Stimulated activated CD4-positive, alpha-beta T cell treated with anti-CD3 and anti-CD28 coated beads, Interleukin-12 subunit alpha, Interleukin-12 subunit beta, amount 100 ng/mL, for 24 hours (primary cell): ENCODE measurements at places on chromosomes 3 and 15.

DNA sequence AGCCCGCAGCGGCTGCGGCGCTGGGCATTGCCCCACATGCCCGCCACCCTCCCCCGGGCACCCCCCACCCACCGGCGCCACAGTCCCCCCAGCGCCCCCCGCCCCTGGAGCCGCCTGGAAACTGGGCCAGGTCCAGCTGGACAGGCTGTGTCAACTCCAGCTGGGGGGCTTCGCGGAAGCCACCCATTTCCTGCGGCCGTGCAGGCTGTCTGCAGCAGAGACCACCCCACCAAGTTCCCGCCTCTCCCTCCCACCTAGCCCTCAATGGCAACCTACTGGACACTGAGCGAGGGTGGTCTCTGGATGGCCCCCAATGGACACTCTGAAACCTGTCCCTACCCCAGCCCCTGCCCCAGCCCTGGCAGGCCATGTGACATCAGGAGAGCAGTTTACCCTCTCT, 62.8 kb upstream of the GATA2 start:
- no peak for DNase-seq

DNA sequence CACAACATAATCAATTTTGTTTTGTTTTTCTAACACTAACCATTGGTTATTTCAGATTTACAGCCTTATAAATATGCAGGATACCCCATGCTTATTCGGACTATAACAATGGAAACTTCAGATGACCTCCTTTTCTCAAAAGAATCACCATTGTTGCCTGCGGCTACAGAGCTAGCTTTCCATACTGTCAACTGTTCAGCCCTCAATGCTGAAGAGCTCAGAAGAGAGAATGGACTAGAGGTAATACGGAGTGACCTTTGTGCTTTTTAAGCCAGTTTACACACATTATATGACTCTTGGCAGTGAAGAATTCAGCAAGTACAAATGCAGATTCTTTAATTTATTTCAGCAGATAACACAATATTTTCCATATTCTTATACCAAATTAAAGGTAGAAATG, 81.8 kb downstream of the DNAJC13 start:
- DNase-seq, result no peak

DNA sequence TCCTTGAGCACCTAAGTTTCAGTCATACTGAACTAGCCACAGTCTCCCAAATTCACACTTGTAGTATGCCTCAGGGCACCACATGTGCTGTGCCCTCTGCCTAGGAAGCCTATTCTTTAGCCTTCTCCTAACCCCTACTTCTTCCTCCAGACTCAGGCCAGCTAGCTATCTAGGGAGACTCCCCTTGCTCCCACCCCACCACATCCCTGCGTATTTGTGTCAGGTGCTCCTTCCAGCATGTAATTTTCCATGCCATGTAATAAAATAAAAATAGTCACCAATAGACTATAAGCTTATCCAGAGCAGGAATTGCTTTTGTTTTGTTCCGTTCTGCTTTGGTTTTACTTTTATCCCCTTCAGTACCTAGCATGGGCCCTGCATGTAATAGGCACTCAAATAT, 14.9 kb upstream of the GJD2 start:
- DNase-seq, result no peak

DNA sequence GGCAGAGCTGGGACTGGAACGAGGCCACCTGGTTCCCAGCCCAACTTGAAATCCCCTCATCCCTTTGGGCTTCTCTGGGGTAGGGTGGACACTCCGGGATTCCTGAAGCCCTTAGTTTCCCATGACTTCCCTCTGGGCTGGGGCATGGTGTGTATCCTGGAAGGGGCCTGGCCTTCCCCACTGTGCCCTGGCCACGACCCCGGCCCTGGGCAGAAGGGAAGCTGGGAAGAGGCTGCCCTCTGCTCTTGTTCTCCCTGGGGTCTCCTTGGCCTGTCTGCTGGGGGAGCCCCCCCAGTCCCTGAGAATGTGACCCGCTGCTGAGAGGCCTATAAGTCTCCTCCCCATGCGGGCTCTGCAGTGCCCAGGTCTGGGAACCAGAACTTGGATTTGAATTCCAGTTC, 104.9 kb downstream of the LINGO1 start:
- DNase-seq, result no peak

DNA sequence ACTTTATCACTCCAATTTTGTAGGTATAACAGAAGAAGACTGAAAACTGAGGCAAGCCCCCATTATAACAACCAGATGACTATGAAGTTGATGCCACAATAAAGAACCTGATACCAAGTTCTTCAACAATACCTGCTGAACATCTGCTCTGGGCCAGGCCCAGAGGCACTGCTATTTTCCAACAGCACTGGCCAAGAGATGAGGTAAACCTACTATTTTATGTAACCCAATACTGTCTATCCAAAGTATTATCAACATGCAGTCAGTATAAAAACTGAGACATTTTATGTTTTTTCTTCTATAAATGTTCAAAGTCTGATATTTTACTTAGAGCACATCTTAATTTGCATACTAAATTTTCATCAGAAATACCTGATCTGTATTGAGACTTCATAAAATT, 6.1 kb downstream of the SPG11 start:
- no peak for DNase-seq

DNA sequence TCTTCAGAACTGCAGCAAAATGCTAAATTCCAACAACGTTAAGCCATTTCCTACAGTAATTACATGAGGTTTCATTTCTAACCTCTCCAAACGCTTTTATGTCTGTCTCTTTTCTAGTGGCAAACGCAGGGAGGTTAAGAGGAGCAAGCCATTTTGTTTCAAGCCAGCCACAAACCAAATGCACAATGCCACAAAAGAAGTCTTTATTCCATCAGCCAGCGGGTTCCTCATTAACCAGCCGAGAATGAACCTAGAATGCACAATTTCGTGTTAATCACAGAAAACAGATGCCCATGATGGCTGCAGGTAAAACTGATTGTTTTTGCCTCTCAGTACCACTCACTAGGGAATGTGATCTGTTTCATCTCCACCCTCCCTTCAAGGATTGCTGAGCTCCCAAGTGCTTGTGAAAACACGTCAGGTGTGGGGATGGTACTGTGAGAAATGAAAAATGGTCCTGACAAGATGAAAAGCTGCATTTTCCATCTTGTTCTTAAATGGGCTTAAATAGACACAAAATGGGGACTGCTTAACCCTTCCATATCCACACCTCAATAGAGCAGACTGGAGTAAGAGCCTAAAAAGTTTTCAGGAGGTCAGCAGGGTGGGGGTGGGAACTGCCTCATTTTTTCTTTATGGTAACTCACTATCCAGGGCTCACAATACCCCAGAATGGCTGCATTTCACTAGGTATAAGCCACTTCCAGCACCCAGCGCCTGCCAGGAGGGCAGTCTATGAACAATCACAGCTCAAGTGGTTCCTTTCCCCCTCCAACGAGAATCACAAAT, 277.1 kb downstream of the MAGI1 start:
- no peak for DNase-seq

DNA sequence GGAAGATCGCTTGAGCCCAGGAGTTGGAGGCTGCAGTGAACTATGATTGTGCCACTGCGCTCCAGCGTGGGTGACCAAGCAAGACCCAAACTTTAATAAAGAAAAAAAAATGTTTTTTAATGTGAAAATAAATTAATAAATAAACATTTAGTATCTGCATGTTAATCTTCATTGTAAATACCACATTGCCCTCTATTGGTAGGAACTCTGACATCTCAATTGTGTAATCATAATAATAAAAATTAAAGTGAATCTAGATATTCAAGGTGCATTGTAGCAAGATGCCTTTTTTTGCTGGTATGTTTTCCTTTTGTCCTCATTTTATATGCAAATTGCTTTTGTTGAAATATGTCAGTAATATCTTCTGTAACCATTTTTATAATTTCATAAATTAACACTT, 95.0 kb upstream of the LIMD1 start:
- no peak for DNase-seq

DNA sequence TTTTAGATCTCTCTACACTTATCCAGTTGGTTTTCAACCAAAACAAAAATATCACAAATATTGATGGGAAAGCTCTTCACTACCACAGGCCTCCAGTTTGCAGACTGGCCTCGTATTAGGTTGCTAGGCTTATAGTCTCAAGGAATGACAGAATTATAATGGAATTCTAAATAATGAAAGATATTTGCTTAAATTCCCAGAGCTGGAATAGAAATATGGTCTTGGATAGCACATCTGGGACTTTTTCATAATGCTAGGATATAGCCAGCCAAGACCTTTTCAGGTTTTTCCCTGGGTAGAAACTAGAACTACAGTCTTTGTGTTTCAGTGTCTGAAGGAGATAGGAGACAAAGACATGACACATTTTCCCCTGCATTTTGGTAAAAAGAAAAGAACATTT, 121.9 kb upstream of the STAC start:
- no peak for DNase-seq

DNA sequence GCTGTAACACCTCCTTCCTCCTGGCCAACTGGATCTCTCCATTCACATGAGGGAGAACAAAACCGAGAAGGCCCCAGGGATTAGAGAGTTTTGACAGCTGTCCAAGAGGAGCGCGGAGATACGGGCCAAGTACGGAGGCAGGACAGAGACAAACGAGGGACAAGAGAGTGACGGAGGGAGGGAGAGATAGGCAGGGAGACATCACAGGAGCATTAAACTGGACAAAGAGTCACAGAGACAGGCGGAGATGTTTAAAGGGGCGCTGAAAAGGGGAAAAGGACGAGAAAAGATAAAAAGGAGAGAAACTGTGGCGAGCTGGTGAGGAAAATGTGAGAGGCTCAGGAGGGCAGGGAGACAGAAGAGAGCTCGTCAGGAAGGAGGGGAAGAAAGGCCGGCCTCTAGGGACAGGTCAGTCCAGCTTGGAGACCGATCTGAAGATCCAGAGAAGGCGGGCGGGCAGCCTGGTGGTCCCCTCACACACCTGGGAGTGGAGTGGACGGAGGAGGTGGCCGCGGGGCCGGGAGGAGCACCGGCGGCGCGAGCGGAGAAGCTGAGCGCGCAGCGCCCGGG, 40.5 kb upstream of the ROPN1 start:
- DNase-seq, result no peak

DNA sequence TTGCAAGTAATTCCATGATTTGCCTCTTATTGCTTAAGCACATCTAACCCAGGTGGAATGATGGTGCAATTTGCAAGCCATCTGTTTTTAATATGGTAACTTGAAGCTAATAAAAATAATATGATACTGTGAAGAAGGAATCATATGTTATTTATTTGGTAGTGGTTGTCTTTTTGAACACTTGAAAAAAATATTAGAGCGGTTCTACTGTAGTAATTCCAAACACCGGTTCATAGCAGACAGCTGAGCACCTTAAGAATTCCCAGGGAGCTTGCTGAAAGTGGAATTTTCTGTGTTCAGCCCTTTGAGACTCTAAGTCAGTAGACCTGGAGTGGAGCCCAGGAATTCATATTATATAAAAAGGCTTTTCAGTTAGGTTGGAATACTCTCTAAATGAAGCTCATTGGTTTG, 687.4 kb downstream of the EDEM1 start:
- DNase-seq, result no peak

GRCh38 chr3:13144163-13145023, 71.2 kb upstream of the IQSEC1 start:
- no peak for DNase-seq
